ENCODE measurements at places on chromosomes 3 and 15.

GRCh38 chr15:45776772-45777171 is 141.9 kb downstream of the SQOR start:
- no peak for DNase-seq

DNA sequence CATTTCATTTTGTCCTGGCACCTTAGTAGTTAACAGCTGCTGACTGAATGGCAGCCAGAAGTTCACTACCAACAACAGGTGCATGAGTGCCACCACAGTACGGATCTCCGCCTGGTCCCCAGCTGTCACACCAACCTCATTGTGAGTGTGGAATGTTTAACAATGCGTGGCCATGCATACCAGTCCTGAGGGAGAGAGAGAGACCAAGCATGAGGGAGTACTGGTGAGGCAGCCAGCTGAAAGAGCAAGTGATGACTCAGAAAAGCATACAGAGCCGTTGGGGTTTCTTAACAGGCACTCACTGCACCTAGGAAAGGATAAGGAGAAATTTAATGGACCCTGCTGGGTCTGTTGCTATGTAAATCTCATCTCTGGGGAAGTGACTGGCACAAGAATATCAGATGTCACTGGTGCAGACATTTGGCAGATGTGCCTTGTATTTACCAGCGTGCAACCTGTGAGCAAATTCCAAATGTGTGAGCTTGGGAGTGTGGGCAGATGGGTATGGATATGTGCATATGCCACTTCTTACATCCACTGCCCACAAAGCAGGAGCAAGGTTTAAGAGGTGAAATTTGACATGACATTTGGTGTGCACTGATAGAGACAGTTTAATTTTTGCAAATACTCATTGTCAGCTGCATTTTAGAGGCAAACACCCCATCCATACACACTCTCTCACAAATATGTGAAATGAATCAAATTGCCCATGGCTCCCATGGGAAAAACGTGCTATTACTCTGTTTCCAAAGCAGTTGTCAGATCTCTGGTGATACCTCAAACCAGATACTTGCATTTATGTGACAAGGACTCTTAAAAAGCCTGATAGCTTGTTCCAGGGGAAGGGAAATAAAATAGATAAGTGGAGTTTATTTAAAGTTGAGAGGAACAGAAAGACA is 245.2 kb upstream of the ARPP21 start:
- DNase-seq, result no peak

DNA sequence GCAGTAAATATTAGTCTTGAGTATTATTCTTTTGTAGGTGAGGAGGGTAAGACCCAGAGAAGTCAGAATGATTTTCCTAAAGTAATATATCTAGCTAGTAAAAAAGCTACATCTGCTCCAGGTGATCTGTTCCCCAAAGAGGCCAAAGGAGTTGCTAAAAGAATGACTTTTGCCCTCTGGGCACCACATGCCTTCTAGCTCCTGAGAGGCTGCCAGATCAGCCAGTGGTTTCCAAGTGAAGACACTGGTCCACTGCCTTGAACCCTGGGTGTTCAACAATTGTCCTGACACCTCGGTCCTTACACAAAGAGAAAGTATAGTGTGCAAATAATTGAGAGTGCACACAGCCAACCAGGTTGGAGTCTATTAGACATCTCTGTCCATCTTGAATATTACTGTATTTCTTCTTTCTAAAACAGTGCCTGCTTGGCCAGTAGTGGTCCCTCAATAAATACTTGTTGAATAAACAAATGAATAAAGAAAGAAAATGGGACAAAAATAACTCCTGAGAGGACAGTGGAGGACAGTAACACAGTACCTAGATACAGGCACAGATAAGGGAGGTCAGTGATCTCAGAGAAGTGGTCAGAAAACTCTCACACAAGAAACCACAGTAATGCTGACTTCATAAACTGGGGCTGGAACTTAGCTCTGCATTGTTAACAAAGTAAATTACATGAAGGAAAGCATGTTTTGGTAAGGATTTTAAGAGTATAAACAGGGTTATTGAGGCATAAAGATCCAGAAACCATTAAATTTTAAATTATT is 56.6 kb upstream of the CSTA start:
- no peak for DNase-seq

- DNase-seq, result no peak
Observed at GRCh38 chr3:5423076-5423475, 235.6 kb downstream of the EDEM1 start.

- DNase-seq, result no peak
Observed at GRCh38 chr15:26113296-26113695, 250.2 kb upstream of the ATP10A start.

DNA sequence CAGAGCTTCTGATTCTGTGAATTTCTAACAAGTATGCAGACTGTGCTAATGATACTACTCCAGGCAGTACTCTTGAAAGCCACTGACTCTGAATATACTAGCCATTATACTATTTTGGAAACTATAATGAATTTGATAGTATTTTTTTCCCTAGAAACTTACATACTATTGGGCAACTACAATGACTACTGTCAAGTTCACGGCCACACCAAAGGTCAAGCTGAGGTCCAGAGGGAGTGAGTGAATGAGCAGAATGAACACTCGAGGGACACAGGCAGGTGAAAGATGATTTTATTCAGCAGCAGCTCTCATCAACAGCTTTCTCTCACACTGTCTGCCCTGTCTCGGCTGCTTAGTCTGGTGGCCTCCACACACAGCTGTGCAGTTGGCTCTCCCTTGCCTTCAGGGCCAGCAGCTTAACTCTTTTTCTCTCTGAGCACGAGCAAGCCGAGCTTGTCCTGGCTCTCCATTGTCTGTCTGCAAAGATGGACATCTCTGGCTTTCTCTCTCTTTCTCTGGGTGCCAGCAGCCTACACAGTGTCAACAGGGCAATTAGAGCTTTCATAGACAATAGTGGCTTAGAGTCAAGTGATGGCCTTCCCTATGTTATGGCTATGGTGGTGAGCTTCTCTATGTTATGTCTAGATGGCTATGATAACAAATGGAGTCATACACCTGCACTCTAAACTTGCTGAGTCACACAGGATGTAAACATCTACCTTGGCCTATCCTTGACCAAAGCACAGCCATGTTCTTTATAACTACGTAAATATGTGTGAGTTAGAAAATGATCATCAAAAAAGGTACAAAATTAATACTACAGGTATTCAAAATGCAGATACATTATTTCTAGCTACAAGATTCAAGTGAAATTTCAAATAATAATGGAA is 362.4 kb downstream of the CGGBP1 start:
- no peak for DNase-seq

- DNase-seq, result no peak
Observed at GRCh38 chr15:72813345-72814004, 29.9 kb upstream of the ADPGK start.

DNA sequence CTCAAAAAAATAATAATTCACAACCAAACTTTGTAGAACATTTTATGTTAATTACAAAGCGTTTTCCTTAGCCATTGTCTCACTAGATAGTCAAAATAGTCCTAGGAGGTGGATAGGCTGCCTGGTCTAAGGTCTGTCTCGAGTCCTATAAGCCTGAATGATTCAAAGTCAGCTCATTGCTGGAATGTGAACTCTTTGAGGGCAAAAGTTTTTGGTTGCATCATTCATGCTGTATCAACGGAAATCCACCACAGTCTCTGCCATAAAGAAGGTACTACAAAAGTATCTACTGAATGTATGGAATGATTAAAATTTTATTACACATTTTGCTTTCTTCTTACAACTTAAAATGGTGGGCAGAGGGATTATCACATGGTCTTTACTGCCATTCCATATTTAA is 387.3 kb upstream of the RARB start:
- no peak for DNase-seq

- DNase-seq, result peak; percentile 47
Observed at GRCh38 chr3:186909078-186909853, 21.1 kb upstream of the ST6GAL1 start.

DNA sequence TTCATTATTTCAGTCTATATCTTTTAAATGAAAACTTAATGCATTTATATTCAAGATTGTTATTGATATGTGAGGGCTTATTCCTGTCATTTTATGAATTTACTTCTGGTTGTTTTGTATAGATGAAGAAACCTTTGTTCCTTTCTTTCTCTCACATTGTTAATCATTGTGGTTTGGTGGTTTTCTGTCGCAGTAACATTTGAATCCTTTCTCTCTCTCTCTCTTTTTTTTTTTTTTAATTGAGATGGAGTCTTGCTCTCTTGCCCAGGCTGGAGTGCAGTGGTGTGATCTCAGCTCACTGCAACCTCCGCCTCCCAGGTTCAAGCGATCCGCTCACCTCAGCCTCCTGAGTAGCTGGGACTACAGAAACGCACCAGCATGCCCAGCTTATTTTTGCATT is 22.1 kb downstream of the AGBL1 start:
- DNase-seq, result no peak

GRCh38 chr3:177401375-177401774 is 204.1 kb upstream of the TBL1XR1 start:
- DNase-seq, result no peak

- no peak for DNase-seq
Observed at GRCh38 chr3:22907161-22907780, 295.9 kb upstream of the UBE2E2 start.

DNA sequence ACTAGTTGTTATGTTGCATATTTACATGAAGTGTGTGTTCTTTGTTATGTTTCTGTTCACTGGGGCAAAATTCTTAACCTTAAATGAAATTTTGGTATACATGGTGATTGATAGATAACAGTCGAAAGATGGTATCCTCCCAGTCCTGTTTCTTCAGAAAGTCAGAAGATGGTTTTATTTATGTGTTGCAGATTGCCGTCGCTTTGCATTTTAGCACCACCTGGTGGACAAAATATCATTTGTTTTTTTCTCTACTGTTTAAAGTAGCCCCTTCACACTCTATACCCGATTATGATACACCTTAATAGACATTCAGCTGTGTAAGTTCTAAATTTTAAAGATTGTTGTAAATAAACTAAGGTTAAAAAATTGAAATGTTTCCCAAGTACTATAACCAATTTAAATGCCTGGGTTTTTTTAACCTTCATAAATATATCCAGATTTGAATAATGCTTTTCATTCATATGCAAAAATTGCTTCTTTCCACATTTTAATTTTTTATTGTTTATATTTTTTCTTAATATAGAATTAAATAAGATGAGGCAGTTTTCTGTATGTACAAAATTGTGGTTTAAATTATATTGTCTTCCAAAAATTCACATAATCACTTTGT is 152.2 kb downstream of the ALCAM start:
- peak; percentile 4 for DNase-seq

DNA sequence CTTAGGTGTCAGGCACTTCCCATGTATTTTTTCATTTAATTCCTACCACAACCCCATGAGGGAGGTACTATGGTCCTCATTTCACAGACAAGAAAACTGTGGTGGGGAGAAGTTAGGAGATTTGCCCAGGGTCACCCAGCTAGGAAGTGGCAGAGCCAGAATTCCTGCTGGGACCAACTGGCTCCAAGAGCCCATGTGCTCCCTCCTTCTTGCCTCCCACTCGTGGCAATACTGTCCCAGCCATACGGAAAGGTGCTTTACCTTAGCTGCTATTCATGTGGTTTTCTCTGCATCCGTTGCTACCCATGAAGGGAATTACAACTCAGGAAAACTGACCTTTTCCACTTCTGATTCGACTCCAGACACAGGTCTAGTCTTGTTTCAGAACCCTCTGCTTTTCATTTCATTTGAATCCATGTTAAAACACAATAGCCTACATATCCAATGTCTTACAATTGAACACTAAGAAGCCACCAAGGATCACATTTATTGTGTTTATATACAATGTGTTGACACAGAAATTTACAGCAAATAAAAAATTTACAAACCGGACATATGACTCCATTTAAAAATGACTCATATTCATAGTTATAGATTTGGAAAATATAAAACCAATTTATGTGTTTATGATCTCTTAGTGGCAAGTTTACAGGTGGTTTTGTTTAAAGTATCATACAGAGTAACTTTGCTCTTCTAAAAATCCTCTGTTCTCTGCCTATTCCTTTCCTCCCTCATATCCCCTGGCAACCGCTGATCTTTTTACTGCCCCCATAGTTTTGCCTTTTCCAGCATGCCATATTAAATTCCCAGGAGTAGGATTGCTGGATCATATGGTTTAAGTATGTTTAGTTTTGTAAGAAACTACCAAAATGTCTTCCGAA is 58.8 kb downstream of the BTD start:
- DNase-seq, result no peak

GRCh38 chr3:9175421-9175820 is 74.0 kb downstream of the SRGAP3 start:
- DNase-seq, result no peak

GRCh38 chr3:156920399-156920798 is 94.2 kb downstream of the LEKR1 start:
- no peak for DNase-seq

DNA sequence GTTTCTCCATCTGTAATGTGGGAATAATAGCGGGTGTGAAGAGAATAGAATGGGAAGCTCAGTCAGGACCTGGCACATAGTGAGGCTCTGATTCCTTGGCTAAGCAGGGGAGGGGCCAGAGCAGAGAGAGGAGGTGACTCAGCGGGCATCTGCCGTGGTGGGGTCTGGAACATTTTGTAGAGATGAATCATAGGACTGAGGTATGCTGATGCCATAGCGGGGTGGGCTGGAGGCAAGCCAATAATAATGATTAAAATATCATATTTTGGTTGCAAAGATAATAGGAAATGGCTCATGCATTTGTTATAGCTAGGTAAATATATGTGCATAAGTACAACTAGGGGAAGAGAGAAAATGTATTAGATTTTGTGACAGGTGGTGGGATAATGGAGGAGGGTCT is 11.2 kb downstream of the TGM4 start:
- no peak for DNase-seq

GRCh38 chr3:55923626-55924025 is 436.5 kb upstream of the WNT5A start:
- DNase-seq, result no peak

- DNase-seq, result no peak
Observed at GRCh38 chr3:115361806-115362205, 214.7 kb upstream of the ZBTB20 start.

DNA sequence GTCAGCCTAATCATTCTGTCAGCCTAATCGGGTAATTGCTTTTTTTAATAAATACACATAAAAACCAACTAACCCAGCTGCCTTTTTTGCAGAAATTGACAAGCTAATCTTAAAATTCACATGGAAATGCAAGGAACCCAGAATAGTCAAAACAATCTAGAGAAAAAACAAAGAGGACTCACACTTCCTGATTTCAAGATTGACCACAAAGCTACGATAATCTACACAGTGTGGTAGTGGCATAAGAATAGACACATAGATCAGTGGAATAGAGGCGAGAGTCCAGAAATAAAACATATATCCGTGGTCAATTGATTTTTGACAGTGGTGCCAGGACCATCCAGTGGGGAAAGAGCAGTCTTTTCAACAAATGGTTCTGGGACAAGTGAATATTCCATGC is 2.4 kb upstream of the C3orf20 start:
- DNase-seq, result no peak

- DNase-seq, result no peak
Observed at GRCh38 chr3:66819993-66820501, 178.1 kb upstream of the KBTBD8 start.

DNA sequence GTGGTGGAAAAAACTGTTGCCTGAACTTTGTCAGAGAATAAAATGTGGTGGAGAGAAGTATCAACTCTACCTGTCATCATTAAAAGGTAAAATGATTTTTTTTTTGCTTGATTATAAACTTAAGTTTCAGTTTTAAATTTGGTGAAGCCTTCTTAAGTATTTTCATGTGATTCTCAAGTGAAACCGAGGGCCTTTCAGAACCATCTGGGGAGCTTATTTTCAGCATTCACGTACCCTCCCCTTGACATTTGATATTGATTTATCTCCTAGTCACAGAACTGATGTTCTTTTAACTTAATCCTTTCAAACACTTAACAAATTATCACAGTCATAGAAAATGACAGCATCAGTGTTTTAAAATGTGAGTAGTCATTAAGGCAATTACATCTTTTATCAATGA is 38.5 kb downstream of the HPS3 start:
- DNase-seq, result no peak

All from activated CD4-positive, alpha-beta T cell treated with anti-CD3 and anti-CD28 coated beads for 24 hours (primary cell).